ENCODE measurements at places on chromosomes 16 and 17.

GRCh38 chr17:43384476-43384862 is 14.3 kb upstream of the ARL4D start:
- no peak for DNase-seq

GRCh38 chr17:33421933-33422332 is 128.8 kb upstream of the ASIC2 start:
- DNase-seq: no peak

- peak; percentile 25 for DNase-seq
Observed at GRCh38 chr17:18246880-18247612, 11.5 kb downstream of the FLII start.

- no peak for DNase-seq
Observed at GRCh38 chr16:86508947-86509758, 1.2 kb upstream of the FOXF1 start.

DNA sequence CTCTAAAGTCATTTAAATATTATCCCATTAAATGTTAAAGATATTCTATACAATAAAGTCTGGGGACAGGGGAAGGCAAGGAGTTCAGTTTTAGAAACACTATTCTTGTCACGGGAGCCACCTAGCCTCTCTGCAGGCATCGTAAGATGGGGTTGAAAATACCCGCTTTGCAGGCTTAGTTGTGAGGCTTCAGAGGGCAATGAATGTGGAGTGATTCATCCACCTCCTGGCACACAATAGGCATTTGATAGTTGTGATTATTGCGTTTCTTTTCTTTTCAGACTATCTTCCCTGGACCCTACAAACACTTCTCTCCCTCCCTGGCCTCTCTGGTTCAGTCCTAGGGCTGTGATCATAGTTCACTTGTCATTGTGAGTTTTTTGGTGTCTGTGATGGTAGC is 19.6 kb downstream of the GLP2R start:
- no peak for DNase-seq

- DNase-seq: no peak
Observed at GRCh38 chr17:40588552-40588951, 23.3 kb upstream of the CCR7 start.

DNA sequence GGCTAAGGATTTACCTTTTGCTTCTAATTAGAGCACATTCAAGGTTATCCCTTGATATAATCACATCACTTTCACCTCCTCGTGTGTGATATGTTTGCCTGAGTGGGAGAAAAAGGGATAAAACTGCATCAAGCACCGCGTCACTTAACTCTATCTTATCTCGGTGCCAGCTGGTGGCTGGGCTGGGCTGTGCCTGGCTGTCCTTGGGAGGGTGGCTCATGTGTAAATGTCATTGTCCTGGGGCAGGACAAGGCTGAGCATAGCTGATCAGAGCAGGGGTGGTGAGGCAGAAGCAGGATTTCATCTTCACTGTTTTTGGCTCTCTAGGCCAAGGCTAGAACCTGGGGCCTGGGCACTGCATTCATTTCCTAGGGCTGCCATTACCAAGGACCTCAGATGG is 105.3 kb downstream of the RAP1GAP2 start:
- DNase-seq: no peak

- no peak for DNase-seq
Observed at GRCh38 chr17:36611345-36612072, 10.1 kb downstream of the MRM1 start.

DNA sequence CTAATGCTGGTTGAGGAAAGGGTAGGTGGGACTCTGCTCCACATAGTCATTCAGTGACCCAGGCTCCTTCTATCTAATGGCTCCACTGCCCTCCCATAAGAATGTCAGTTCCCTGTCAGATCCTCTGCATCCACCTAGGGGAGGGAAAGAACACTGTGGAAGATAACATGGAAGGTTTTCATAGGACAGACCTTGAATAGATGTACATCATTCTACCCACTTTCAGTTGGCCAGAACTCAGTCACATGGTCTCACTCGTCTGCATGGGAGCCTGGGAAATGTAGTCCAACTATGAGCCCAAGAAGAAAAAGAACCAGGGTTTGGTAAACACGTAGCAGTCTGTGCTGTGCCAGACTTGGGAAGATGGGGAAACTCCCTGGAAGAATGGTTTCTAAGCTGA is 27.1 kb upstream of the SCNN1B start:
- no peak for DNase-seq

GRCh38 chr17:2044263-2044894 is 2.6 kb downstream of the OVCA2 start:
- no peak for DNase-seq

- no peak for DNase-seq
Observed at GRCh38 chr16:17356243-17356933, 114.4 kb downstream of the XYLT1 start.

DNA sequence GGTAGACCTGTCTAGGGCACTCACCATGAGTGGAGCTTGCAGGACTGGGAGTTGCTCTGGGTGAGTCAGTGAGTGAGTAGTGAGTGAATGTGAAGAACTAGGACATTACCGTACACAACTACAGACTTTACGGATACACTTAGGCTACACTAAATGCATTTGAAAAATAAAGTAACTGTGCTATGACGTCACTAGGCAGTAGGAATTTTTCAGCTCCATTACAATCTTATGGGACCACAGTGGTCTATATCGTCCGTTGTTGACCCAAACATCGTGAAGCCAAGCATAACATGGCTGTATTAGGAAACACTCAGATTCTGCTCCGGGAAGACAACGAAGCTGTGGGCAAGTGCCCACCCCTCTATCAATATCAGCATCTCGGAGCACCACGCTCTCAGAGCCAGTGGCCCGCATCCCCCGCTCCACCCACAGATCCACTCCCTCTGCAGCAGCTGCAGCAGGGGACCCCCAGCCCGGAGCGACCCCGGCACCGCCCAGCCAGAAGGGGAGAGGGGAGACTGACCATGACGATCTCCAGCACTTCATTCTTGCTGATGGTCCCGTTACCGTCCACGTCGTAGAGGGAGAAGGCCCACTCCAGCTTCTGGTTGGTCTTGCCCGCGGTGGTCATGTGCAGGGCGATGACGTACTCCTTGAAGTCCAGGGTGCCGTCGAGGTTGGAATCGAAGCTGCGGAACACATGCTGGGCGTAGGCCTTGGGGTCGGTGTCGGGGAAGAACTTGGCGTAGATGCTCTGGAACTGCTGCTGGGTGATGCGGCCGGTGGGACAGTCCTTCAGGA is 594 bp downstream of the RCVRN start:
- DNase-seq: no peak

DNA sequence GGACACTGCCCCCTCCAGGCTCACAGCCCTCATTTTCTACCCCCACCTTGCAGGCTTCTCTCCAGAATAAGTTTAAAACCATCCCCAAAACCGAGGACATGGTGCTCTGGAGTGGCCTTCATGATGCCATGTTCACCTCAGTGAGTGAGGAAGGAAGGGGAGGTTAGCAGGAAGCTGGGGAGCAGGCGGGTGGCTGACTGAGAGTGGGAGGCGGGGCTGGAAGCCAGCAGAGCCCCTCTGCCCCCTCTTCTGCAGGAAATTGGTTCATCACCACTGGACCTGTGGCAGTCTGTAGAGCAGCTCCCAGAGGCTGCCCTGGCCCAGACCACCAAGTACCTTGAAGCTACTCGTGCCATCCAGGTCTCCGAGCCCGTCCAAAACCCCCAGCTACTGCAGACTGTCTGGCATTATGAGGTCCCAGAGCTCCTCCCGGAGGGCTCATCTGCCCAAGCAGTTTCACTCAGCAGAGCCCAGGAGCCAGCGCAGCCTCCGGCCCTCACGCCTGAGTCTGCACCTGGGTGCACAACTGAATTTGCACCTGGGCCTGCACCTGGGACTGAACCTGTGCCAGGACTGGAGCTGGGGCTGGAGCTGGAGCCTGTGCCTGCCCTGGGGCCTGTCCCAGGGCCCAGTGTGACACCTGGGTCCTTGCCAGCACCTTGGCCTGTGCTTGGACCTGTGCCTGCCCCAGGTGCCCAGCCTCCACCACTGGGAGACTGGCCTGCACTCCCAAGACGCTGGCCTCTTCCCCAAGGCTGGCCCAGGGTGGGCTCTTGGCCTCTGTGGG is 19.0 kb downstream of the C16orf96 start:
- peak; percentile 39 for DNase-seq

DNA sequence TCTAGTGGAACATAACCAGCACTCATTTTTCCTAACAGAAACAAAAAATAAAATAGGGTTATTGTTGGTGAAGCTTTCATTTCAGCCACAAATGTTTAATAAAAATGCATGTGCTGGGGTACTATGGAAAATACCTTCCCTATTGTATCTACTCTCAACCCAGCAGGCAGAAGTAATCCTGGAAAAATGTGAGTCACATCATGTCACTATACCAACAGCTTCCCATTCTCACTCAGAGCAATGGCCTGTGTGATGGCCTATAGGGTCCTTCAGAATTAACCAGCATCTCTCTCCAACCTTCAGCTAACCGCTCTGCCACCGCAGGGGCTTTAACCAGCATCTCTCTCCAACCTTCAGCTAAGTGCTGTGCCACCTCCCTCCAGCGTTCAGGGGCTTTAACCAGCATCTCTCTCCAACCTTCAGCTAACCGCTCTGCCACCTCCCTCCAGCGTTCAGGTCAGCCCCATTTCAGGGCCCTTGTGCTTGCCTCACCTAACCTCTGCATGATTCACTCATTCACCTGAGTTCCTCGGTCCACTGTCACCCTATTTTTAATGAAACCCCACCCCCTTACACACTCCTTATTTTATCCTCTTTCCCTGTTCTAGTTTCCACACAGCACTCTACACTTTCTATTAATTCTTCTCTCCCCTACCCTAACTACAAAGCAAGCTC is 34.0 kb downstream of the UBE2G1 start:
- DNase-seq: no peak

GRCh38 chr17:38507921-38508569 is 79.8 kb downstream of the ARHGAP23 start:
- DNase-seq: no peak

- DNase-seq: no peak
Observed at GRCh38 chr16:87216148-87216840, 100.9 kb downstream of the C16orf95 start.

GRCh38 chr17:39208893-39209292 is 8.8 kb downstream of the RPL19 start:
- peak; percentile 74 for DNase-seq

GRCh38 chr17:57620576-57620975 is 124.5 kb downstream of the CCDC182 start:
- DNase-seq: no peak

GRCh38 chr16:18969855-18970240 is 13.9 kb upstream of the TMC7 start:
- no peak for DNase-seq

DNA sequence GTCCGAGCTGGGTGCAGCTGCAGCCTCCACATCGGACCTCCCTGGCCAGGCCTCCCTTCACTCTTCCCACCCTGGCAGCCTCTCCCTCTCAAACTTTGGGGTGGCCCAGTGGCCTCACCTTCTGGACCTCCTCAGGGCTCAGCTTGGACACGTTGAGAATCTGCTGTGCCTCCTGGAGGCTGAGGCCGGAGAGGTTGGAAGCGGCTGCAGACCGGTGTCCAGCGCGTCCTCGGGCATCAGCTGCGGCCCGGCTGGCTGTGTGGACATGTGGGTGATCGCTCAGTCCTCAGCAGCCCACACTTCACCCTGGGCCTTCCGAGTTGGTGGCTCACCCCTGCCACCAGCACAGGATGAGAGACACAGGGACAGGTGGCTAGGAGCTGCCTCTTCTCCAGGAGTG is 9.9 kb downstream of the PAM16 start:
- DNase-seq: no peak

GRCh38 chr16:26717826-26718225 is 348.9 kb upstream of the C16orf82 start:
- no peak for DNase-seq

- no peak for DNase-seq
Observed at GRCh38 chr17:79952265-79952877, 83.3 kb downstream of the TBC1D16 start.

- DNase-seq: no peak
Observed at GRCh38 chr16:66903544-66904427, 14.9 kb downstream of the CDH16 start.

DNA sequence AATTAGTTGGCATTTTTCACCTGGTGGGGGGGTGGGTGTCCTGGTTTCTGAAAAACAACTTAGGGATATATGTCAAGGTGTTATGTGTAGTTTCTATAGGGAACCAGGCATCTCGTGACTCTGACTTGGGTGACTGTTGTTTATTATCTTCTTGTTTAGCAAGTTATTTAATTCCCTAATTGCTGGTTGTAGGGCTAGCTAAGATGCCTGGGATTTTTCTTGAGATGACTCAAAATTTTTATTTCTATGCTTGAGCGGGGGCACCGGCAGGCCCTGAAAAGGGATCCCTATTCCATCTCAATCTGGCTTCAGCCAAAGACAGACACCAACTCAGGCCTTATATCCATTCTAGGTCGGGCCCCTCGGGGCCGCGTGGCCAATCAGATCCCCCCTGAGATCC is 3.2 kb downstream of the DPH1 start:
- no peak for DNase-seq

DNA sequence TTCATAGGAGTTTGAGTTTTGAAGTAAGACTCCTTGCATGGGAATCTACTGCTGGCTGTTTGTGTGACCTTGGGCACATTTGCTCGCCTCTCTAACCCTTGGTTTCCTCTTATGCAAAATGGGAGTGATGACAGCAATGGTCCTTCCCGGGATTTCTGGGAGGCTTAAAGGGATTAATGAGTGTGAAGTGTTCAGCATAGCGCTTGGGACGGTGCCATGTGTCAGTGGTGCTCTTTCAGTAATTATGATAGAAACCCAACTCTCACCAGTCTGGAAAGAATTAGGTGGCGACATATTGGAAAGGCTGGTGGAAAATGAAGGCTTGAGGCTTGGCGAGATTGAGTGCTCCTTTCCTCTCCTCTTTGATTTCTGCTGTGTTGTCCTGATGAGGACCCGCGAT is 429.2 kb upstream of the EEF2KMT start:
- DNase-seq: no peak

- DNase-seq: no peak
Observed at GRCh38 chr16:48511716-48512115, 98.3 kb downstream of the N4BP1 start.

DNA sequence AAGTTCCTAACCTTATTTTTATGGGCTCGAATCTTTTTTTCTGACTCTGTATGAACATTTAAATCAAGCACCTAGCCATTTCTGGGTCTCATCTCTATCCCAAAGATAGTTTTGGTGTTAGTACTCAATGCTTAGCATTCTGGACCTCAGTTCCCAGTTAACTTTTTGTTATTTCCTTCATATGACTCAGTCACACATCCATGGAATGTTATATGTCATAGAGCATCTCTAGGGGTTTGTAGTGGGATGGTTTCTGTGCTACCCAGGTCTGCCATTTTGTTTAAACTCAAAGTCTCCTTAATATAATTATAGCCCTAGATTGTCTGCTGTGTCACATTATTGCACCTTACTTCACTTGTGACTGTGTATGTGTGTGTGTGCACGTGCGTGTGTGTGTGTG is 90.1 kb downstream of the EFCAB13 start:
- DNase-seq: no peak

GRCh38 chr17:3558603-3559269 is 1.1 kb upstream of the TRPV3 start:
- no peak for DNase-seq

GRCh38 chr17:71084219-71084618 is 914.9 kb downstream of the KCNJ2 start:
- DNase-seq: peak; percentile 35

- DNase-seq: no peak
Observed at GRCh38 chr17:2700030-2700490, 11.5 kb downstream of the CLUH start.

Data from KBM-7 (cell line).